Type B pancreatic cell (in vitro differentiated cells): ENCODE measurements at places on chromosomes 16 and 17. TPM values are rescaled to one million over a fixed set of nuclear protein-coding genes. Genes with fewer than 3 reads are reported as not detected.

LITAFD gene
- total RNA-seq, result not detected in 2 replicates

MYH3 gene
- total RNA-seq, result 2.4 and 11.2 TPM in 2 replicates

IL17C gene
- total RNA-seq, result 0.39 TPM in 1 of 2 replicates, not detected in the other

RDM1 gene
- 3.9 and 4.4 TPM in 2 replicates for total RNA-seq

CTF1 gene
- 2.5 and 3.1 TPM in 2 replicates for total RNA-seq

LRRC46 gene
- 0.64 and 2.8 TPM in 2 replicates for total RNA-seq

SKAP1 gene
- total RNA-seq, result 0.43 and 0.79 TPM in 2 replicates
